ENCODE measurements at places on chromosomes 1 and 21.

DNA sequence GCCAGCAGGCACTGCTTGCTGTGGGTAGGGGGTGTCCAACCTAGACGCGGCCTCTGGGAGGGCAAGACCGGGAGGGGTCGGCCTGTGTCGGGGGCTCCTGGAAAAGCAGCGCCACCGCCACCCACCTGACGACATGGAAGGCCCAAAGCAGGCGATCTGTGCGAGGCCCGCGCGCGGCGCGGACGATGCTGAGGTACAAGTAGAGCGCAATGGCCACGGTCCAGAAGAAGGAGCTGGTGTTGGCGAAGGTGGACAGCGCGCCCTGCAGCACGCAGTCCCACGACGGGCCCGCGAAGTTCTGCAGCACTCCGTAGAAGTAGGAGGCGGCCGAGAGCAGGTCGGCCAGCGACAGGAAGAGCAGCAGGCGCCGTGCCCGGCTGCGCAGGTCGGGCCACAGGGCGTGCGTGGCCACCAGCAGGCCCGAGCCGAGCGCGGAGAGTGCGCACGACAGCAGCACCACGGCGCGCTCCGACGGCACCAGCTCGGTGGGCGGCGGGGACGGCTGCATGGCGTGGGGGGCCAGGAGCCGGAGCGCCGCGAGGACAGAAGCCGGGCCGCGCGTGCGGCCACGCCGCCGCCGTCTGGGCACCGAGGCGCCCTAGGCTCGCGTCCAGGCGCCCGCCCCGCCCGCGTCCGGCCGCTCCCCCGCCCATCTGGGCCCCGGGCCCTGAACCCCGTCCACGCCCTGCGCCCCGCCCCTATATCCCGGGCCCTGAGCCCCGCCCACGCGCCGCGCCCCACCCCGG is at the start of gene GPR157:
GPR157 (minus strand) TSS at position 583 of the 746 bp plus-strand sequence; CDS start at position 508, 75 bp downstream.
- DNase-seq, result peak; percentile 72

DNA sequence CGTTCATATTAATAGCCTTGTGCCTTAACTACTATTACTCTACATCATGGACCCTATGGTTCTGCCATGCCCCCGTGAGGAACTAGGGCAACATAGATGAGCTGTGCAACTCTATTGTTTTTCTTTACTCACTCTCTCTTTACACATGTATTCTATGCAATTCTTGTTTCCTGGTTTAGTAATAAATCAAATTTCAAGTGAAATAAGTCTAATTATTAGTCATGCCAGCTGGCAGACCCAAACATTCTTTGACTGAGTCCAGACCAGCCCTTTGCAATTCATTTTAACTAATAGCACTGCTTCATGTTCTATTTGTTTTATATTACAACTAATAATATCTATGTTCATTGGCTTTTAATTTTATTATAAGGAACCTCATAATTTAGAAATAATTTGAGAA is 789.3 kb upstream of the ADAMTS5 start:
- no peak for DNase-seq

- peak; percentile 91 for DNase-seq
Measured at GRCh38 chr1:2322065-2322571, 69.2 kb downstream of the MORN1 start.

DNA sequence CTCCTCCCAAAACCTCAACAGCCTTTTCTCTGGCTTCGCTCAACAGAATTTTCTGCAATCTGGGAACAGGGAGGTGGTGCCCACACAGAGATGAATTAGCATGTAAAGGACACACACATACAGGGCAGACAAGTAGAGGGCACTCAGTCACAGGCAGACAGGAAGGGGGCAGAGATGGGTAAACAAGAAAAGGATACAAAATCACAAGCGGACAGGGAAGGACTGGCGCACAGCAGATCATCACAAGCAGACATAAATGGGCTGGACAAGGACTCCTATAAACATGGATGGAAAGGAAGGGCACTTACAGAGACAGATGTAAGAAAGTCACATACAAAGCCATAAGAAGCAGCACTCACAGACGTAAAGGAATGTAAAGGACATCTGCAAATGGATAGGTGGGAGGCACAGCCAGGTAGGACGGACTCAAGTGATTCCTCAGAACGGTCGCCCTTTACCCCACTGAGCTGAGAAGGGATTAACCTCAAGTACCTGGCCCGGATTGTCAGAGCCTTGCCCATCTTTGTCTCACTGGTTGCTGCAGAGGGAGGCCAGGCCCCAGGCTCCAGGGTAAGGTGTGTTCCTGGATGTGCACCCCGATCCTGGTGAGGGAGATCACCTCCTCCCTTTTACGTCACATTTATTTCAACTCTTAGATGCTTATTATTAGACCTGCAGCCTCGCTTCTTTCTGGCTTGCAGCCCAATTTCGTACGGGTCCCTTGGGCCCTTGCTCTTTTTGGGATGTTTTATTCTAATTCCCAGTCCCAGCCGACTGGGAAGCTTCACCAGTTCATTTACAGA is 836 bp upstream of the PRCC start:
- peak; percentile 20 for DNase-seq

GRCh38 chr1:64440183-64440826 is 29.6 kb upstream of the CACHD1 start:
- DNase-seq, result no peak

DNA sequence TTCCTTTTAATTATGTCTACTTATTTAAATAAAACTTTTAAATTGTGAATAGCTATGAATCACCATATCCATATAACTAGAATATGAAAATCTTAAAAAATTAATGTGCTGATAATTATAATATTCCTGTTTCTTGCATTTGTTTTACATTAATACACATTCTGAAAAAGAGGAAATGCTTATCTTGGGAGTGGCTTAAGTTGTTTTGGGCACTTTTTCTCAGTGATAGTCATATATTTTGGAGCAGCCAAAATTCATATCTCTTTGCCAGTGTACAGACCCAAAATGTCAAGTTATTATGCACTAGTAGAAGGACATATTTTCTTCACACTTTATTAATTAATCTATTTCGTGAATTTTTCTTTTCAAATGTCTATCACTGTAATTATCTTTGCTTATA is 838.5 kb downstream of the USP25 start:
- DNase-seq, result no peak

- DNase-seq, result no peak
Measured at GRCh38 chr1:53278298-53278725, 40.0 kb upstream of the MAGOH start.

DNA sequence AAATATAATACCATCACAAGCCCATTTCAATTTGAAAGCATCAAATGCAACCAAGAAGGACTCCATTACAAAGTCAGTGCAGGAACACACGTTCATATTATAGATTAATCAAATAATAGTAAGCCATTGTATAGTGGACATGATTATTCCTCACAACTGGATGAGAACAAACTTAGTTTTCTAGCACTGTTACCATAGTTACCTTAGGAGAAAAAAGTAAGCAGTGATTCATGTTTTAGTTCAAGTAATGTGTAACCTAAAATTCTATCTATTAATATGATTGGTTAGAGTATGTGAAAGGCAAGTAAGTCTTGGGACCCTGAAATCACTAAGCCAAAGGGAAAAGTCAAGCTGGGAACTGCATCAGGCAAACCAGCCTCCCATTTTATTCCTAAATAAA is 15.2 kb downstream of the SSX2IP start:
- DNase-seq, result no peak

DNA sequence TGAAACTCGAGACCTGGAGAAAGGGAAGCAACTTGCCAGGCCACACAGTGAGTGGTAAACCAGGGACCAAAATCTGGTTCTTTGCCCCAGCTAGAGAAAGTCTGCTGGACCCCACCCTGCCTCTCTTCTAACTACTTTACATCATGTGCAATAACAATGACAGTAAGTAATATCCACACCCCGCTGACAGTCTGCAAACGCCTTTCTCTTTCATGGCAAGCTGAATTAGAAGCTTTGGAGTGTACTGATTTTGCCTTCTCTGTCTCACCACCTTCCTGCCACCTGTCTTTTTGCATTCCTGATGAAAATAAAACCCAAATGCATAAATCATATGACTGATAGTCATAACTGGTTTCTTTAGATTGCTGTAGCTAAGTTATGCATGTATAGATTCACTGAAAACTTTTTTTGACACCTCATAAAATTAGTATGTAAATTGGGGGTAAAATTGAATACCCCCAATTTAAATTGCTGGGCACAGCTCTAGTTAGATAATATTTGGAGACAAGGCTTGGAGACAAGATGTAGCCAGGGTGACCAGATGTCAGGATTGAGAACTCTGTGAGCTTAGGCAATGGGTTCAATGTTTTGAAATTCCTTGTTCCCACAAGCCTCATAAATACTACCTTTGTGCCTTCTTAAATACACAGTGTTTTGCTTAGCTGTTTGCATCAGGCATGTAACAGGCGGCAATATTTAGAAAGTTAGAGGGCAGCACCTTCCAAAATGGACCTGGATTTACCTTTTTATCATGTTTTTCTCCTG is 73.5 kb downstream of the ST6GALNAC5 start:
- DNase-seq, result no peak

GRCh38 chr1:167219194-167219593 is 1.5 kb upstream of the POU2F1 start:
- no peak for DNase-seq

GRCh38 chr1:3778590-3779264 is 6.2 kb downstream of the SMIM1 start:
- no peak for DNase-seq

- no peak for DNase-seq
Measured at GRCh38 chr1:2591581-2592261, 5.1 kb downstream of the PRXL2B start.

- DNase-seq, result peak; percentile 89
Measured at GRCh38 chr21:44871576-44872269, 1.8 kb downstream of the PTTG1IP start.

DNA sequence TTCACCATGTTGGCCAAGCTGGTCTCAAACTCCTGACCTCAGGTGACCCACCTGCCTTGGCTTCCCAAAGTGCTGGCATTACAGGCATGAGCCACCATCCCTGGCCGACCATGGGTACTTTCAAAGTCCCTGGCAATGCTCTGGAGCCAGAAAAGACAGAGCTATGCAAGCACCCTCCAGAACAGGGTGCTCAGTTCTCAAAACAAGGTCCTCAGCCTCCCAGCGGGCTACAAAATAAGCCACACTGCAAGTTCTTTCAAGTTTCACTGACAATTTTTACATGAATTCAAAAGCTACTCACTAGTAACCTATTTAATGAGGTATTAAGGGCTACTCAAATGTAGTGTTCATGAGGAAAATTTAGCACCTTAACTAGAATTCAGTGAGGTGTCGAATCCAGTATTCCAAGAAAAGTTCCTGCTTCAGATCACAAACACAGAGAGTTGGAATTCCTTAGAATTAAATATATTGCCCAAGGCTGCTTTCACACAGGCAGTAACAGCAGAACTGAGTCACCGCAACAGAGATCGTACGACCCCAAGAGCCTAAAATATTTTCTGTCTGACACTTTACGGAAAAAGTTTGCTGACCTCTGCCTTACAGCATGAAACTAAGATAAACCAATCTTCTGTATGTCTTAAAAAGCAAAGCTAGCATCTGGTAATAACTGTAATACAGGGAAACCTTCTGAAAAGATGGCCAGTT is 60.7 kb downstream of the HSF2BP start:
- DNase-seq, result peak; percentile 94

DNA sequence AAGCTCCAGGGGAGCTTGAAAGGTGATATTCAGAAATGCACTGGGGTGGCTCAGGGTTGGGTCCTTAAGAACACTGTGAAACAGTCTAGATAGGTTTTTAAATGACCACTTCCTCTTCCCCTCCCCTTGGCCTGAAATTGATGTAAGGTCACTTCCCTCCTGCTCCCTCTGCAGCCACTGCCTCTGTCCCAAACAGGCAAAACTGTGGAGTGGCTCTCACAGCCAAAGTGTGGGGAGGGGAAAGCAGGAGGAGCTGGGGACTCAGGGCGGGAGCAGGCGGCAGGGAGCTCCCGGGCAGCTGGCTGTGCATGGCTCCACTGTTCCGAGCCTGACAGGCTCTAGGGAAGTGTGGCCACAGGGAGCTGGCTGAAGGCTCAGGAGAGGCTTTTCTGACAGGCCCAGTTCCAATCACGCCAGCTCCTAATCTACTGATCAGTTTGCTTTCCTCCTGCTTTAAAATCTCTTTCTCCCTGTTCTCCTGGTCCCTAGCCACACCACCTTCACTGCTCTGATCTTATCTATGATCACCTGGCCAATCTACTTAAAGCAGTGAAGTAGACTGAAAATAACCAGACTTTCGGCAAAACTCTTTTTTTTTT is 5.1 kb upstream of the CSRP1 start:
- no peak for DNase-seq

GRCh38 chr1:79431340-79431739 is 424.8 kb upstream of the ADGRL4 start:
- no peak for DNase-seq

- DNase-seq, result no peak
Measured at GRCh38 chr1:36007741-36008140, 76.2 kb upstream of the TEKT2 start.

DNA sequence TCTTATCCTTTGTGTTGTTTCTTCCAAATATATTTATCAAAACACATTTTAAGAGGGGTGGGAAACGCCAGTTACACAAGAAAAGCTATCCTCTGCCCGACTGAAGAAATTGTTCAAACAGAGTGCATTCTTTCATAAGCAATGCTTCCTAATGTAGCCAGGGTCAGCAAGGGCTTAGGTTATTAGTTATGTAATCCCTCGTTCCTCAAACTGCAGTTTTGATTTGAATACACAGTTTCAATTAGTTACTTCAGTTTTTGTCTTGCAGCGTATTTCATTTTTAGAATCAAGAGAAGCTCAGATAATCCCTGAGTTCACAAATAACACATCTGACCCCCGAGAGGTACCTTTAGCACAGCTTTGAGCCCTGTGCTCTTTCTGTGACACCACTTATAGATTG is 141.7 kb upstream of the NRIP1 start:
- no peak for DNase-seq

GRCh38 chr1:228005511-228006033 is 1.2 kb upstream of the WNT3A start:
- no peak for DNase-seq

DNA sequence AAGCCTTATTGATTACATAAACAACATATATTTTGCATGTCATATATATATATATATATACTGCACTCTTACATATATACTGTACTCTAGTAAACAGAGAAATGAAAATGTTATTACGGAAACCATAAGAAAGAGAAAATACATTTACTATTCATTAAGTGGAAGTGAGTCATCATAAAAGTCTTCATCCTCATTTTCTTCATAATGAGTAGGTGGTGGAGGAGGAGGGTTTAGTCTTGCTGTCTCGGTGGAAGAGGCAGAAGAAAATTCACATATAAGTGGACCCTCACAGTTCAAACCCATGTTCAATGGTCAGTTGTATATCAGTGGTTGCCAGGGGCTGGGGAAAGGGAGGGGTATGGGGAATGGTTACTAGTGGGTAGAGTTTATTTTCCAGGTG is 8.0 kb upstream of the IFNLR1 start:
- DNase-seq, result no peak

GRCh38 chr21:26506956-26507355 is 66.1 kb downstream of the CYYR1 start:
- peak; percentile 77 for DNase-seq

DNA sequence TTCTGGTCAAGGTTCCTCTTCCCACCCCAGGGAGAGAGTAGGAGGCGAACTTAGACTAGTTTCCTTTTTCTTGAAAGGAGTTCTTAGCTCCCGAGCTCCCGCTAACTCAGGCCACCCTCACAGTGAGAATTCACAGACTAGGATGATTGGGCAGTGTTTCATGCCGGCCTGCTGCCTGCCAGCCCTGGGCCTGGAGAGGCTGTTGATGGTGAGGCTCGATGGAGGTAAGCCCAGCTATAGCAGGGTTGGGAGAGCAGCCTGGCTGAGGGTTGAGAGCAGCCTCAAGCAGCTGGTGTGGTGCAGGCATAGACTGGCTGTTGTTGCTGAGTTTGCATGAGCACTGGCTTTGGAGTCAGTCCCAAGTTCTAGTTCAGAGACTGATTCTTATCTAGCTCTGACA is 274.4 kb downstream of the MATN1 start:
- no peak for DNase-seq

GRCh38 chr1:176338877-176339276 is 124.1 kb upstream of the PAPPA2 start:
- no peak for DNase-seq

GRCh38 chr1:245195398-245195797 is 40.6 kb downstream of the KIF26B start:
- no peak for DNase-seq

Data from iris pigment epithelial cell (primary cell).